Right ventricle myocardium inferior (tissue), 1 donor: ENCODE measurements at places on chromosomes 12 and 14.

DNA sequence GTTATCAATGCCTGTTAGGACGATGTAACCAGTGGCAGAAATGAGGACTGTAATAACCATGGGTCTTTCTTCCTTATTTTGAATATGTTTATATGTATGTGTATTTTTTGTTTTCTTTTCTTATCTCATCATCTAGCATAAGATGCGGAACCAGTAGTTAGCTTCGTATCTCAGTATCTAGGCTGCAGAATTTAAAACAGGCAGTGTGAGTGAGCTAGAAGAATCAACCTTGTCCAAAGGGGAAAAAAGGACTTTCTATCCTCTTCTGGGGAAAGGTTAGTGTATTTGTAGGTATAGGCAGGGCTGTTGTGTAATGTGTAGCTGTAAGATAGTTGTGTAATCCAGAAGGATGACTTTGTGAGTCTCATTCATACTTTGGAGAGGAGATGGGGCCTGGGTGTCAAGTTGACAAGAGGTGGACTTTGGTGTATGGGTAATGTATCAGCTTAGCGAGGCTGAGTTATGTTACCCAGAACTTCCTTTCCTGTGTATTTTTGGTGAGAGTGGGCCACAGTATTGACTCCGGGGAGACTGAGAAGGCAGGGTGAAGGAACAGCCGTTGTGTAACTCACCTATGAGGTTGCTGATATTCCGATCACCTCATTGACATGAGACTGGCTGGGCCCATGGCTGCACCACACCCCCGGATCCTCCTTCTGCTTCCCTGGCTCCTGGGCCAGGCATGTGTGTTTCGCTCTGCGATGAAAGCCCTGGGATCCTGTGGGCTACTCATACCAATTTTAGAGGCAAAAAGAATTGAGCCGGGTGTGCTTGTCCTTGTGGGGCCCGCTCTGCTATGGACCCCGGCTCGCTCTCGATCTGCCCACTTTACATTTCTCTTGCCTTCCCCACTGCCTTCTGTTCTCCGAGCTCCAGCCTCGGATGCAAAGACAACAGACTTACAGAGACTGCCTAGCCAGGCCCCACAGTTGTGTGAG lies 24.3 kb downstream of the DLK1 start:
- no peak for DNase-seq

- DNase-seq = no peak
These were observed 139.5 kb upstream of the AEBP2 start for GRCh38 chr12:19299765-19300164.

GRCh38 chr14:105878554-105878953 lies 352.2 kb downstream of the TMEM121 start:
- no peak for DNase-seq

DNA sequence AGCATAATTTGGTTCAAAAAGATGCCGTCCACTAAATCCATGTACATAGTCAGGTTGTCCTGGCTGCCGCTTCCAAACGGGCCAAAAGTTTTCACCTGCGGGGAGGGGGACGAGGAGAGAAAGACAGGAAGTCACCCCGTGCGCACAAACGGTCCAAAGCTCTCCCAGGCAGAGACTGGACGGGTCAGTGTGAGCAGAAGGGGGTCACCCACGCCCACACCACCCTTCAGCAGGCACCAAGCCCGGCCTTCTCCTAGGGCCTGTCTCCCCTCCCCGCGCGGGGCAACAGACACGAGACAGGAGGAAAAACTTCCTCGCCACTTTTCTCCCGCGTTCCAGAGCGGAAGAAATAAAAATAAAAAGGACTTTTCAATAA lies 888 bp downstream of the CCDC88C start:
- no peak for DNase-seq

DNA sequence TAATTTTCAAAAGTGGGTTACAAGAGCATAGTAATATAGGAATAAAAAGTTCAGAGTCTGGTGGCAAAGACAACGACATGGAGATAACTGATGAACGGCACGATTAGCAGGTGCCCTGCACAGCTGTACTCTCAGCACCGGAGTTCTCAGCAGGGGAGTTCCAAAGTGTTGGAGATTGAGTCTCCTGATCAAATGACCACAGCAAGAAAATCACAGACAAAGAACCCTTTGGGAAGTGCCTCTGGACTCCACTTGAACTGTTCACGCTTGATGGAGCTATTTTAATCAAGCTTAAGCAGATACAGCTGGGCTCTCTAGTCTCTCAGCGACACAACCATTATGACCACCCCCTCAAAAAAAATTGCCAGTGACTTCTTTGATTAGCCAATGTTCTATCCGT lies 153.1 kb downstream of the ALG10B start:
- DNase-seq = no peak

DNA sequence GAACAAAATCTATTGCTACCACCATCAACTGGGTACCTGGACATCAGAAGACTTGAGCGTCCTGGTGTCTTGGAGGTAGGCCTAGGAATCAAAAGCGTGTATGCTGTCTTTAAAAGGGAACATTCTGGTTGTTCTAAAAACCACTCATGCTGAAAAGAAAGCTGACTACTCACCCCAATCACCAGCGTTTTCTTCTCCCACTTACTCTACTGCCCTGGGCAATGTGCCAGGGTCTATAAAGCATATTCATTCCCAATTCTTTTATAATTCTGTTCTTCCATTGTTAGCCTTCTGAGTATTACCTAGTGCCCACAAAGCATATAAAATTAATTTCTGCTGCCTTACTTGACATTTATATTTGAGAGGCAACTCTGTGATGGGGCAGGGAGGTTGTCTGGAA lies 133.4 kb downstream of the KCNA5 start:
- no peak for DNase-seq

- no peak for DNase-seq
These were observed 81.4 kb downstream of the FBXO33 start for GRCh38 chr14:39350866-39351265.

- no peak for DNase-seq
These were observed 17.7 kb downstream of the AHSA1 start for GRCh38 chr14:77475432-77476115.

- DNase-seq = no peak
These were observed 25.5 kb downstream of the SLC17A8 start for GRCh38 chr12:100382338-100382737.

DNA sequence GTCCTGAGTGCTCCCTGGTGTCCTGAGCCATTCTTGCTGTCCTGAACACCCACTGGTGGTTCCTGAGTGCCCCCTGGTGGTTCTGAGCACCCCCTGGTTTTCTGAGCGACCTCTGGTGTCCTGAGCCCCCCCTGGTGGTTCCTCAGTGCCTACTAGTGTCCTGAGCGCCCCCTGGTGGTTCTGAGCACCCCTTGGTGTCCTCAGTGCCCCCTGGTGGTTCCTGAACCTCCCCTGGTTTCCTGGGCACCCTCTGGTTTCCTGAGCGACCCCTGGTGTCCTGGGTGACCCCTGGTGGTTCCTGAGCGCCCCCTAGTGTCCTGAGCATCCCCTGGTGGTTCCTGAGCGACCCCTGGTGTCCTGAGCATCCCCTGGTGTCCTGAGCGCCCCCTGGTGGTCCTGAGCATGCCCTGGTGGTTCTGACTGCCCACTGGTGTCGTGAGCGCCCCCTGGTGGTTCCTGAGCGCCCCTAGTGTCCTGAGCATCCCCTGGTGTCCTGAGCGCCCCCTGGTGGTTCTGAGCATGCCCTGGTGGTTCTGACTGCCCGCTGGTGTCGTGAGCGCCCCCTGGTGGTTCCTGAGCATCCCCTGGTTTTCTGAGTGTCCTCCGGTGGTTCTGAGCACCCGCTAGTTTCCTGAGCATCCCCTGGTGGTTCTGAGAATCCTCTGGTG lies 473.1 kb downstream of the TMEM121 start:
- peak; percentile 79 for DNase-seq

- DNase-seq = no peak
These were observed 932.3 kb downstream of the FLRT2 start for GRCh38 chr14:86462193-86462753.

GRCh38 chr14:35877276-35877675 lies 51.1 kb downstream of the BRMS1L start:
- DNase-seq = no peak

DNA sequence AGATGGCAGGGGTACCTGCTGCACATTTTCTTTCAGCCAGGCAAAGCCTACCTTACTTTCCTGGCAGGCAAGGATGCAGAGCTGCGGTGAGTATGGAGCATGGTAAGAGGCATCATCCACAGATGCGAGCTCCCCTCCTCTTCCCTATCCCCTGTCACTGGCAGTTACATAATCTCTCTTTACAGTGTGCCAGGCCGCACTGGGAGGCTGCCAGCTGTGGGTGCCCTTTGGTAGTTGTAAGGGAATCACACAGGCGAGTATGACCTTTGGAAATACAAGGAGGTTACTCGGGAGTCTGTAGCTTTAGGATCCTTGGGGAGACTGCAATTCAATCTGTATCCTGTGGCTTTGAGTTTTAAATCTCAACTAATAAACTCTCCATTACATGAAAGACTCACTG lies 132.5 kb downstream of the KTN1 start:
- DNase-seq = no peak

- no peak for DNase-seq
These were observed 66.6 kb upstream of the C14orf180 start for GRCh38 chr14:104512771-104513640.

DNA sequence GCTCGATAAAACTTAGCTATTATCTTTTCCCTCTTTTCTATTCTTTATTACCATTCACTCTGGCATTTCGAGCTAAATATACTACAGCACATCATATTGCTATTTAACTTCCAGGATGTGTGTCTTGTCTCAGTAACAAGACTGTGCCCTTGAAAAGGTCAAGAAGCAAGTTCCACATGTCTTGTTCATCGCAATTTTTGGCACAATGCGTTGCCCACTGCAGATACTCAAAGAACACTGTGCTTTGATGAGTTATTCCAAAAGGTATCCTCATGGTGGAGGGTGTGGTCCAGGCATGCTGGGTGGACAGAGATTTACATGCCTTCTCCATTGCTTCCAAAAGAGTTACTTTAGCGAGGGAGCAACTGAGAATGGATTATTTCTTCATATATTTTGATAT lies 6.6 kb downstream of the E2F7 start:
- no peak for DNase-seq

DNA sequence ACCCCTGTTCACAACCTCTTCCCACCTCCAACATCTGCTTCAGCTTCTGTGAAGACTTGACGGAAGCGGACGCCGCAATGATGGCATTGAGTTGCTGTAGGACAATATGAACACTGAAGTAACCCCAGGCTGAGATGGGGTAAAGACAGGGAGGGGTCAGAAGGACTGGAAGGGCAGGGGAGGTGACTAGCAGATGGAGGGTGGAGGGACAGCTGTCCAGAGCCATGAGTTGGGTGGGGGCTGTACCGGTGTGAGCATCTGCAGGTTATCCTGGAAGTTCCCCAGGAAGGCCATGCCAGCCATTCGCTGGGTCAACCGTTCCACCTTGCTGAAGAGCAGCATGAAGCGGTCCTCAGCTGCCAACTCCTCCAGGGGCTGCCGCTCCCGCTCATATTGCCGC lies 26.1 kb downstream of the PRPF40B start:
- no peak for DNase-seq

DNA sequence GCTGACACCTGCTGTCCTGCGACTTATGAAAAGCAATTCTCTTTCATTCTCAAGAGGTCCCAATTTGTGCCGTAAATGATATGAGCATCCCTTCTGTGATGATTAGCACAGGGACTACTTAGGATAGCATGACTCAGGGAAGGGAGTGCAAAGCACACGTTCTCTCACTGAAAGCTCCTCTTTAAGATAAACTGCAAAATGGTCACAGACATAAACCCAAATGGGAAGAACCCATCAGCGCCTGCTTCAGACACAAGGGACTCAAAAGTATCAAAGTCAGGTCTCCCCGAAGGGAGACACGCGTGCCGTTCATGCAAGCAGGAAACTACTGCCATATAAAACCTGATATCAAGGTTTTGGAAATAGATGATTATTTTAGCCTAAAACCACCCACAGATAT lies 33.9 kb upstream of the PIWIL1 start:
- DNase-seq = no peak

DNA sequence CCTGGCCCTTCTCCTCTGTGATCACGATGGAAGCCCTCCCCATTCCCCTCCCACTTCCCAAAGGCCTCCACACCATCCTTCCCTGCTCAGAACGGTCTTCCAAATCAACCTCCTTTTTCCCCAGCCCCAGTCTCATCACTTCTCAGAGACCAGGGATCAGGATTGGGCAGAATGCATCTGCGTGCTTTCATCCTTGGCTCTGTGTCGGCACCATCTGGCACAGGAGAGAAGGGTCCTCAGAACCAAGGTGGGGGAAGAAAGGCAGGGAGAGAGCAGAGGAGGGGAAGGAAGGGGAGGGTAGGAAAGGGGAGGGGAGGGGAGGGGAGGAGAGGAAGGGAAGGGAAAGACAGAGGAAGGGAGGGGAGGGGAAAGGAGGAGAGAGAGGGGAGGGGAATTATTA lies 52.4 kb upstream of the FICD start:
- DNase-seq = no peak

GRCh38 chr12:127174881-127175280 lies 1092.1 kb upstream of the TMEM132C start:
- DNase-seq = no peak

DNA sequence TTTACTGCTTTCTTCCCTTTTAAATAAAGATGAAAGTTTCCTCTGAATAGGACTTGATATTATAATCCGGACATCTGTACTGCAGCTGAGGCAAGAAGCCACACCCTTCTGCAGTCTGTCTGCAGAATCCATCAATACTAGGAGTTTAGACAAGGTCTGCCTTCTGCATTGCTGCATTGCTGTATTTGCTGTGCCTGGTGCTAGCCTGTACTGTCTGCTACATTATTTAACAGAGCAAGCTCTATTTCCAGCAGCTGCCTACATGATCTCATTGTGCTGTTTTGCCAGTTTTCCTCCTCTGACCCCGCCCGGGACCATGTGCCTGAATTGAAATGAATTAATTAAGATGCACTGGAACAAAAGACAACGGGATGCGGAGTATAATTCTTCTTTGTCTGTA lies 1.7 kb downstream of the TUBA1A start:
- peak; percentile 75 for DNase-seq

- DNase-seq = no peak
These were observed 251.1 kb downstream of the BCAT1 start for GRCh38 chr12:24697769-24698168.

GRCh38 chr12:129615001-129615400 lies 288.8 kb downstream of the TMEM132D start:
- no peak for DNase-seq

DNA sequence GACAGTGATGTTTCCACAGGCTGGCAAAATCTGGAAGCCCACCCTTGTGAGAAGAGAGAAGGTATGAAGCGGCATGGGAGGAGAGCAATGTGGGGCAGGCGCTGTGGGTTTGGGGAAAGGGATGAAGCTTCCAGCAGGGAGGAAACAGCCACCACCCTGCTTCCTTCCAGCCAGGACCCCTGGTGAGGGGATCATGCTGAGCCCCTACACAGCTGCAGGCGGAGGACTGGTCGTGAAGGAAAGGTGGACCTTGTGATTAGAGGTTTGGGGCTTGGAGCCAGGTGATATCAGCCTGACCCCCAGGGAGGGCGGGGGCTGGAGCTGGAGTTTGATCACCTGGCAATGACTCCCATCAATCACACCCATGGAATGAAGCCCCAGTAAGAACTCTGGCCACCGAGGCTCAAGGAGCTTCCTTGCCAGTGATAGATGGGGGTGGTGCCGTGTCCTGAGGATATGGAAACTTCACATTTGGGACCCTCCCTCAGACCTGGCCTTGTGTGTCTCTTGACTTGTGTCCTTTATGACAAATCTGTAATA lies 48.6 kb downstream of the RIMBP2 start:
- no peak for DNase-seq

- DNase-seq = no peak
These were observed 82.0 kb upstream of the RASSF8 start for GRCh38 chr12:25876383-25877045.
